ENCODE measurements at places on chromosomes 7 and 10.

- DNase-seq, result no peak
These were observed 10.2 kb downstream of the CCDC6 start for GRCh38 chr10:59896191-59896590.

- no peak for DNase-seq
These were observed 232.2 kb downstream of the TRIL start for GRCh38 chr7:28725911-28726310.

GRCh38 chr7:110142939-110143526, 947.9 kb upstream of the LRRN3 start:
- no peak for DNase-seq

DNA sequence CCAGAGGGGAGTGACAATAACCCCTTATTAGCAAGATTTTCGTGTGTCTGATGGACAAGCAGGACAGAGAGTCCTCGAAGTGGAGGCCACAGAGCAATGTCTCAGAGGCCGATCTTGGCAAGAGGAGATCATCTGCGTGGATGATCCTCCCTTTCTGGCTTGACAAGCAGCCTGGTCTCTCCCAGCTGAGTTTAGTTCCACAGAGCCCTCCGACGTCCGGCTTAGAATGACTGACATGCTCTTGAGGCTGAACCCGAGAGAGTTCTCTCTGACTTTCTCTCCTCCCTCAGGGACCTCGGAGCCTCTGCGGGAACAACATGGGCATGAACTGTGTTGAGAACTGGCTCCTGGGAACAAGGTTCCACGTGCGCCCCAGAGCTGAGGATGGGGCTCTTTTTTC, 180.7 kb upstream of the PFKP start:
- DNase-seq, result no peak

DNA sequence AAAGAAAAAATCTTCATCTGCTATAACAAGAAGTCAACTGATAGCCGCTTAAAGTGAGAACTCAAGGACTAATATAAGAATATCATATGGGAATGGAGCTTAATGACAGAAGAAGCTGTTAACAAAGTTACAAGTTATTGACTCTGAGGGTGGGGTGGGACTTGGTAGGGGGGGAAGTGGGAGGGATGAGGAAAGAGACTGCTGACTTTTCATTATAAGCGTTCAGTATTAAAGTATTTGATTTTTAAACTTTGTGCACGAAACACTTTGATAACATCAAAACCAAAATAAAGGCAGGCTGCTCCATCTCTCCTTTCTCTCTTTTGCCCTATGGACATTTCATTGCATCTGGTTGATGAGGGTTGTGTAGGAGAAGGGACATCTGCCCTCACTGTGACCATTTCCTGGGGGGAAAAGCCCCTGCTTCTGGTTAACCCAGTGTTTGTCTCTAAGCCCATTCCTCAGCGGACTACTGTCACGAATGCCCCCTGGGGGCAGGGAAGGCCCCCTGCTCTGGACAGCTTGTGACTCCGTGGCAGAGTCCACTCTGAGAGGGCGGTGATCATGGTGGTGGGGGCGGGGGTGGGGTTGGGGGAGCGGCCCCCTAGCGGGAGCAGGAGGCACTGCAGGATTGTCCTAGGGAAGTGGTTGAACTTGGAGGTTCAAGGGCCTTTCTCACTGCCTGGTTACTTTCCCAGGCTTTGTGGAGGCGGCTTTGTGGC, 17.4 kb downstream of the SLC13A4 start:
- no peak for DNase-seq

GRCh38 chr7:142583446-142583845, 165.8 kb upstream of the PRSS1 start:
- DNase-seq, result no peak

GRCh38 chr10:132306864-132307751, 642 bp downstream of the STK32C start:
- DNase-seq, result peak; percentile 44

DNA sequence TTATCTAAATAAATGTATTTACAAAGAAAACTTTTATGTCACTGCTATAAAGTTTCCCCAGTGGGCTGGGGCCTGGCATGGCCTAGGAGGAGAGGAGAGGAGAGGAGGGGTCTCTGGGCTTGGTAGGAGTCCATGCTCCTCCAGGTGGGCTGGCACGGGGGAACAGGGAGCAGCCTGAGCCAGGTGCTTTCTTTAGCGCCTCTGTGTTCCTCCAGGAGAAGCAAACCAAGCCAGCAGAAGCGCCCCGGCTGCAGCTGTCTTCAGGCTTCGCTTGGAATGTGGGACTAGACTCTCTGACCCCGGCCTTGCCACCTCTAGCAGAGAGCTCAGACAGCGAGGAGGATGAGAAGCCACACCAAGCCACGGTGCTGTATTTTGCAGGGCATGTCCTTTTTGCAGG, 10.6 kb downstream of the CALHM2 start:
- DNase-seq, result no peak

DNA sequence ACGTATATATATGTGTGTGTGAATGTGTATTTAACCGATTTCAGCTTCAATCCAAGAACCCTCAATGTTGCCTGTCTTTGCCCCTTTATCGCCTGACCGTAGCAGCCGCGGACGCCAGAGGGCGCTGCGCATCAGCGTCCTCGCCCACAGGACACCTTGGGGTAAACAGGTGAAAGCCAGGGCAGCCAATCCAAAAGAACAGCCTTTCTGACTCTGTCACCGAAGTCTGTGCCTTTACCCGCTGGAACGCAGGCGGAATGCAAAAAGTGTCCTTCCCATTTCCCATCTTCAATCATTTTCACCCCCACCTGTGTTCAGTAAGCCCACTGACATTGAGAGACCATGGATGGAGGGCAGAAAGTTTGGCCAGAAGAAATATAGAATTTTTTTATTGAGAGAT, 3.6 kb downstream of the NXPH1 start:
- no peak for DNase-seq

GRCh38 chr7:75623390-75624133, 115.2 kb downstream of the HIP1 start:
- DNase-seq, result no peak

DNA sequence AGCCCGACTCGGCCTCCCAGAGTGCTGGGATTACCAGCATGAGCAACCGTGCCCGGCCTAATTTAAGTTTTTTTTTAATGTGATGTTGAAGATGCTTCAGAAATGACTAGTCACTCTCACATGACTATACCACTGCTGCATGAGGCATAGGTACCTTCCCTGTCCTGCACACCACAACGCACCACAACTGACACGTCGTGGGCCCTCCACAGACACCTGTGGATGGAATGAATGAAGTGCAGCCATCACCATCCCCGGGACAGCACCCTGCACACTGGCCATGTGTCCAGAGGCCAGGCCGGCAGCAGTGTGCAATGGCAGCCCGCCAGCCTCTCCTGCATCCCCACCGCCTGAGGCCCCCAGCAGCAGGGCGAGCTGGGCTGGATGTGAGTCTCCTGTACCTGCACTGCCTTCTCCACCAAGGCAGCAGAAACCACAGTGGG, 55.1 kb downstream of the VOPP1 start:
- no peak for DNase-seq

DNA sequence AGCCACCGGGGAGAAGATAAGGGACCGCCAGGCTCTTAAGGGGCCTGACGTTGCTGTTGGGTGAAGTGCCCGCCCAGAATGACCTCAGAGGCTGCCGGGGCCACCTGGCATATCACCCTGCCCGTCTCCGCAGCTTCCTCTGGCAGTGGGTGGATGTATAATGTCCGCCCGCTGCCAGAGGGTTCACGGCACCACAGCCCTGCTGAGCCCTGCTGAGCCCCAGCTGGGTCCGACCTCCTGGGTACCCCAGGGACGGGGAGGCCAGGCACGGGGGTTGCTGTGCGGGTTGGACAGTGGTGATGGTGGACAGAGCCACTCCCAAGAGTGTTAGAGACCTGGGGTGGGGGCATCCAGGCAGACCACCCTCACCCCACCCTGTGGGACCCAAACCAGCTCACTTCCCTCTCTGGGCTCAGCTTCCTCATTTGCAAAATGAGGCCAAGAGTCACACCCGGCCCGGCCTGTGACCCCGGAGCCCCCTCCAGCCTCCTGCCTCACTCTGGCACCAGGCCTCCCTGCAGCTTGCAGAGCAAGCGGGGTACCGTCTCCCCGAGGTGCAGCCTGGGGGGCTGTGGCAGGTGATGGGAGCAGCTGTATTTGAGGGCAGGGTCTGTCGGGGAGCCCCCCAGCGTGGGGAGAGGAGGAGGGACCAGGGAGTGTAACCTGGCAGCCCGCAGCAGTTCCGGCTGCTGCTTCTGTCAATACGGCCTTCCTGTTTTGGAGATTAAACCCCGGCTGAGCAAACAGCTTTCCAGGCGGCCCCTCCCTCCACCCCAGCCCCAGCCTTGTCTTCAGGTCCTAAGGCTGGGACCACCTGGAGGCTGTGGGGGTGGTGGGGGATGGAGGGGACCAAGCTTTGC, 8.4 kb upstream of the LFNG start:
- DNase-seq, result peak; percentile 96

DNA sequence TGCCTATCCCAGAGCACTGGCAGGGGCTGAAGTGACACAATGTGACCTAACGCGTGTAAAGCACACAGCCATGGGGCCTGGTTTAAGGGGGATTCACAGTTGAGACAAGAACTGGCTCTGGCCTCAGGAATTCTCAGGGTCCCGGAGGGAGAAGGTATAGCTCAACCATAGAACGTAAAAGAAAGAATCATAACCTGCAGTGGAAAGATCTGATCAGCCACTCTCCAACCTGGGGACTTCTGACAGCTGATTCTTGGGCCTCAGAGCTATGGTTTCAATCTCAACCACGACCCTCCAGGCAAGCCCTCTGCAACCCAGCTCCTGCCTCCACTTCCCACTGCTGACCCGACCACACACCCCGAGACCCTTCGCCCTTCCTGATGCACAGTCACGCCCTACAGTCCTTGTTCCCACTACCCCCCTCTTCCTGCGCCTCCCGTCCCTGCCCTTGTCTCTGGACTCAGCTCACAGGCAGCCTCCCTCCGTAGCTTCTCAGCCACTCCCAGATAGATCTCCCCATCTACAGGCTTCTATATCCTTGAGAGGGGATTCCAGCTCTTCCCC, 245.2 kb downstream of the BUB3 start:
- no peak for DNase-seq

GRCh38 chr10:93110472-93111146, 36.9 kb downstream of the CYP26A1 start:
- DNase-seq, result no peak

DNA sequence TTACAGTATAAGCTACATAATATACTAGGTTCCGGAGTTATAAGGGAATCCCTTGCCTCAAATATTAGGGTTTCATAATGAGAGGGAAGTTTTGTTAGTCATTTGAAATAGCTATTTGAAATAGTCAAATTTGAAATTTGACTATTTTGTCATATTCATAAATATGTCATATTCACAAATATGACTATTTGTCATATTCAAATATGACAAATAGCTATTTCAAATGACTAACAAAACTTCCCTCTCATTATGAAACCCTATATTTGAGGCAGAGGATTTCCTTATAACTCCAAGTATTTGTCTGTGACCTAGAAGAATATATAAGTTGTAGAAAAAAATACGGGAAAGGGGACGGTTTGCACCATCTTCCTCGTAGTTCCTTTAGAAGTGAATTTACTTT, 76.6 kb downstream of the HDAC9 start:
- no peak for DNase-seq

- DNase-seq, result no peak
These were observed 94.6 kb upstream of the LRRC4 start for GRCh38 chr7:128125816-128126215.

All from SHP77 (cell line).